GM10248 (cell line): ENCODE measurements at places on chromosomes 5 and 9.

DNA sequence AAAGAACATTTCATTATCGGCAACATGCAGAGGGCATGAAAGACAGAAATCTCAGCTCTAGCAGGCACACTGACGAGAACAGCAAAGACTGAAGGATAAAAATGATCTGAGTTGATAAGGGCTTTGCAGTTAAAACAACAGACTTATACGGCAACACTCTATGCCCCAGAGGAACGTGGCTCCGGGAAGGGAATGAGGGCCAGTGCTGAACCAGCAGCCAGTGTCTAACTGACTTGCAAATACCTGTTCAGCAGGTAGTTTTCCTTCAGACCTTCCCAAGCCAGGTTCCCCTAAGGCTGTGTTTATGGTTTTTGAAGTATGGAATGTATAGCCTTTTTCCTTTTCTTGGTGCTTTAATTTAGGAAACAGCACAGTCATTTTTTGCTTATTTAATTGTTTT, 121.3 kb upstream of the CDH18 start:
- DNase-seq = no peak

GRCh38 chr5:79456890-79457583, 56.9 kb downstream of the HOMER1 start:
- peak; percentile 9 for DNase-seq

GRCh38 chr5:53568401-53568800, 8.0 kb downstream of the NDUFS4 start:
- DNase-seq = no peak

GRCh38 chr9:82732928-82733327, 330.0 kb downstream of the RASEF start:
- no peak for DNase-seq

DNA sequence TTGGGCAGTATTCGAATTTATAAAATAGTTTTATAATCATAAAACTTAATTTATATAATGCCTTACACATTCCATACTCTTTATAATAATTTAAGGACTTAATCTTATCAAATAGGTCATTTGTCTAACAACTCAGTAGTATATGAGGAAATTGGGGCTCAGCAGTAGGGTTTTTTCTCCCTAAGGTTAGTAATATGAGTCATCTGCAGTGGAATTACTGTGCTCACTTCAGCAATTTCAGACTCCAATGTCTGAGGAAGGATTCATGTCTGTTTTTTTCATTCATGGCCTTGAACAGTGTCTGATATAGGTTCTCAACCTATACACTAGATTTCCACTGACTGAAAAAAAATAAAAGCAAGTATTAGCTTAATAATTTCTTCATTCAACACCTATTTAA, 7.4 kb downstream of the DMRTA1 start:
- no peak for DNase-seq

- no peak for DNase-seq
Measured at GRCh38 chr5:170597109-170597751, 93.4 kb downstream of the KCNIP1 start.

DNA sequence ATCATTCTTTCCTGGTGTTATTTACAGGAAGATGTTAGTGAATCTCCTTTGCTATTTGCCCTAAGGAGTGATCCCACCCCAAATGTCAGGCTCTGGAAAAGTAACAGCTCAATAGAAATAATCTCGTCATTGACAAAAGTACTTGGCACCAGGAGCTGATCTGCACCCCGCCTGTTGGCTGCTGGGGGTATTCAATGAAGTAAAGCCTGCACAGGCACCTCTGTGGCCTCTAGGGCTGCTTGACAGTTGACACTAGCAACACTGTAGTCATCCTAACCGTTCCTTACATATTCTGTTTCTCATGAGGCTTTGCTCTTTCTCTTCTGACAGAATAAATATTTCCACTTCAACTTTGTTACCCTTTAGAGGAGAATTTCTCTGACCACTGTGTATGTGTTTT, 103.4 kb downstream of the DOCK2 start:
- no peak for DNase-seq

DNA sequence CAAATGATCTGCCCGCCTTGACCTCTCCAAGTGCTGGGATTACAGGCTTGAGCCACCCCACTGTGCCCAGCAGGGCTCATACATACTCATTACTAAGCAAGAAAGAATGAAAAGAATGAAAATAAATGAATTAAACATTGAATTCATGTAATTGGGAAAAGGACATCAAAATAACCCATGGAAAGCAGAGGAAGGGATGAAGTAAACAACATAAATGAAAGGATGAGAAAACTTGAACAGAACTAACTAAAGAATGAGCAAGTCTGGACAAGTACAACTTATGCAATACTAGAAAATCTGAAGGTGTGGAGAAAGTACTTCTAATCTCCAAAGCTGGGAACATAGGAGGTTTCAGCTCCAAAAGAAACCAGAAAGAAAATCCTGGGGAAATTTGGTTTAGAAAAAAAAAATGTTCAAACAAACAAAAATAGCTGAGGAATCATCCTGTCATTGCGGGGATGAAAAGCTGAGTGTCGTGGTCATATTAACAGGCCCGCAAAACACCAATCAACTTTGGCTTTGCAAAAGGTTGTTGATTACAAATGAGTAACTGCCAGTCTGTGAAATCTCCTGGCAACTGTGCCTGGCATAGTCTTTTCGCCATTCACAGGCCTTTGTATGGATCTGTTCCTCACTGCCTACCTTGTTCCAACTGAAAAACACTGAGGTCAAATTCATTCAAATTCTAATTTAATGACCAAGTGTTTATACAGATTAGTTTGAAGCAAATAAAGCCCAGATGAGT, 2.3 kb upstream of the AK3 start:
- DNase-seq = no peak

GRCh38 chr5:171521679-171522078, 102.2 kb downstream of the FGF18 start:
- DNase-seq = no peak

GRCh38 chr5:12354686-12355085, 450.4 kb upstream of the CTNND2 start:
- DNase-seq = no peak

GRCh38 chr5:127447827-127448226, 69.6 kb upstream of the PRRC1 start:
- no peak for DNase-seq
